ENCODE measurements at places on chromosomes 3 and 15.

DNA sequence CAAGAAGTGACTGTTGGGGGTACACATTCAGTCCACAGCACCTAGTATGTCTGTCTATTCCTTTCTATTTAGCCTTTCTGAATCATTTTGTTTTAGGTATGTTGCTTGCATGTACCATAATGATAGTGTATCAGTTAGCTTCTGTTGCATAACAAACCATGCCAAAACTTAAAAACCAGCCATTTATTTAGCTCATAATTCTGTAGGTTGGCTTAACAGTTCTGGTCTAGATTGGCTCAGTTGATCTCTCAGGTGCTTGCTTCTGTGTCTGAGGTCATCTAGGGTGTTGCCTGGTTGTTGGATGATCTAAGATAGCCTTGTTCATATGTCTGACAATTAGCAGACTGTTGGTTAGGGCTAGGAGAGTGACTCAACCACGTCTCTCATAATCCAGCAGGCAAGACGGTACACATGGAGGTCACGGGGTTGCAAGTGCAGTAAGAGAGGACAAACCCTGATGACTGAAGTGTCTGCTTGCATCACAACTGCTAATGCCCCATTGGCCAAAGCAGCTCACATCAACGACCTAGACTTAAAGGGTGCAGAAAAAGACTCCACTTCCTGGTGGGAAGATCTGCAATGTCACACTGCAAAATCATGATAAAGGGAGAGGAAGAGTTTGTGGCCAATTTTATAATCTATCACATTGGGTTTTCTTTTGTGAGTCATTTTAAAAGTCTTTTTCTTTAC, 6.8 kb upstream of the PDCD6IP start:
- no peak for DNase-seq

GRCh38 chr3:142434503-142434902, 13.3 kb downstream of the XRN1 start:
- DNase-seq: no peak

GRCh38 chr15:73741321-73741836, 11.8 kb downstream of the INSYN1 start:
- no peak for DNase-seq

DNA sequence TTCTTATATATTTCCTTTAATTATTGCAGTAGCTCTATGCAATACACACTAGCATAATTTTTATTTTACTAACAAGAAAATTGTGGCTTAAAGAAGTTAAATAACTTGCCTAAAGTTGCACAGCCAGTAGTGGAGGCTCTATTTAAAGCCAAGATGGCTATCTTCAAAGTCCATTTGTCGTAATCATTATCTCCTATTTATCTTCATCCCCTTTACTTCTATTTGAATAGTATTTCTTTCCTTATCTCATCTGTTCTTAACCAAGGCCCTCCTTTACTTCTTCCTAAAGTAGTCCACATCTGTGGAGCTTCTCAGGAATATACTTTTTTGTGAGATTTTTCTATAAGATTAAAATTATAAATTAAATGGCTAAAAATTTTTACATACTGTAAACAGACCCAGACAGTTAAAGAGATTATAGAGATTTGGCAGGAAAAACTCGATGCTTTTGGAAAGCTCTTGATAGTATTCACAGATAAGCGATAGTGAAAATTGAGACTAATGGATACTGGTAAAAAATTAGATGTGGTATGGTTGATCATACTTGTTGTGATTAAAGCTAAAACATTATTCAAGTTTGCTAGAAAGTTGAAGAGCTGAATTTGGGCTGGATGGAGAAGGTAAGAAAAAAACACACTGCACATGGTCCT, 129.2 kb downstream of the ZNF609 start:
- DNase-seq: no peak

DNA sequence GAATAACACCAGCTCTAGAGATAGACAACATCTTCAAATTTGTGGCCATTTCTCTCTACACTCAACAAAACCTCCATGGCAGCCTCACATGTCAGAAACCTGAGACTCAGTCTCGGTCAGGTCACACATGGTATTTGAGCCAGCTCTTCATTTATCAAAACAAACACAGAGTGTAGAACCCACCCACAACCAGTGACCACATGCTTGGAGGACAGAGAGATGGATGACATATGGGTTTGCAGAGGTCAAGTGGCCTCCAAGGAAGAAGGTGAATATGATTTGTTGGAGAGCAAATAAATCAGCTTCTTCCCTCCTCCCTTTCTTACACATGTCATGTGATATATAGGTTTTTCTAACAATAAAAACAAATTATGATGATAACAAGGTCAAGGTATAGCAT, 278.1 kb upstream of the LRTM1 start:
- DNase-seq: no peak

GRCh38 chr3:105728771-105729312, 140.0 kb downstream of the CBLB start:
- no peak for DNase-seq

- peak; percentile 55 for DNase-seq
These were observed 184.6 kb downstream of the GOLGA6L6 start for GRCh38 chr15:20356911-20357480.

GRCh38 chr3:59367150-59367549, 317.3 kb upstream of the CFAP20DC start:
- DNase-seq: no peak

- DNase-seq: no peak
These were observed 367.9 kb upstream of the GBE1 start for GRCh38 chr3:82129221-82129801.

DNA sequence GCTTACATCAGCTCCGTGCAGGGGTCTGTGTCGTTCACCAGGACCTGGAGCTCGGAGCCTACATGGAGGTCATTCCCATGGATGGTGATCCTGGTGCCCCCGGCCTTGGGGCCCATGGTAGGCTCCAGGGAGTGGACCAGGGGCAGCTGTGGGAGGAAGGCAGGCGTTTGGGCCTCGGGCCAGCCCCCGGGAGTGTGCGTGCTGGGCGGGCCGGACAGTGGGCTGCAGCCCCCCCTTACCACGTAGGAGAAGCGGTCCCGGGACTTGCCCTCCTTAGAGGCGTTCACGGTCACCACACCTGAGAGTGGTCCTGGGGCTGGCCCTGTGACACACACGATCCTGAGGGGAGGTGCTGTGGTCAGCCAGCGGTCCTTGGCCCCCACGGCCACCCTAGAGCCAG, 29.6 kb downstream of the H1-8 start:
- DNase-seq: no peak

DNA sequence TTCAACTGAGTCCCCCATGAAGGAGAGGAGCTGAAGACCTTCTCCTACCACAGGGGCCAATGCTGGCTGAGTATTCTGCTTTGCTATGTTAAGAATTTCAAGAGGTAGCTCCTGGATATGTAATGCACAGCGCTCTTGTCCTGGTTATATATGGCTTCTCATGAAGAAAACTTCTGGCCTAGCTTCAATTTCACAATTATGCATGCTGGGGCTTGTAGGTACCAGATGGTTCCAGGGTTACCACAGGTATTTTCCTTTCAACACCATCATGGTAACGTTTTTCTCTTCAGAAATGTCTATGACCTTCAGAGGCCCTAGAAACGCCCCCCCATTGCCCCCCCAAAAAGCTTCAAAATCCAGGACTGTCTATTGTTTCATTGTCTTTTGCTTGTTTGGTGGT, 311.7 kb upstream of the ICE2 start:
- no peak for DNase-seq

DNA sequence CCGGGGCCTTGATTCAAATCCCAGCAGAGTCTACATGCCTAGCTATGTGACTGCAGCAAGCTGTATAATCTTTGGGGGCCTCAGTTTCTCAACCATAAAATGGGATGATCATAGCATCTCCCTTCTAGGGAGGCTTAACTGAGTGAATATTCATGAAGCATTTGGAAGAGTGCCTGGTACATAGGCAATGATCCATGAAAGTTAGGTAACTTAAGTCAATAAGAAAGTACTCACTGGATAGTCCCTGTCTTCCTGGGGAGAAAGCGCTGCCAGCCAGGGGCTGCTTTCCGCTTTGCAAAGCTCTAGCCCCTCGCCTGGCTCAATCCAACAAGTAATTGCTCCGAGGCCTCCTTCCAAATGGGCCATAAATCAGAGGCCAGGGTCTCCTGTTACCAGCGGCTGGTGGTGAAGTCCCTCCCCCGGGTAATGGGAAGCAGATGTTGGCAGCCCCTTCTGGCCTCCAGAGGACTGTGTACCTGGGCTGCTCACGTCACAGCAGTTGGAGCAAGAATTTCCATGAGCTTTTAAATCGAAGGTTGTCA, 521.9 kb upstream of the PROK2 start:
- no peak for DNase-seq

DNA sequence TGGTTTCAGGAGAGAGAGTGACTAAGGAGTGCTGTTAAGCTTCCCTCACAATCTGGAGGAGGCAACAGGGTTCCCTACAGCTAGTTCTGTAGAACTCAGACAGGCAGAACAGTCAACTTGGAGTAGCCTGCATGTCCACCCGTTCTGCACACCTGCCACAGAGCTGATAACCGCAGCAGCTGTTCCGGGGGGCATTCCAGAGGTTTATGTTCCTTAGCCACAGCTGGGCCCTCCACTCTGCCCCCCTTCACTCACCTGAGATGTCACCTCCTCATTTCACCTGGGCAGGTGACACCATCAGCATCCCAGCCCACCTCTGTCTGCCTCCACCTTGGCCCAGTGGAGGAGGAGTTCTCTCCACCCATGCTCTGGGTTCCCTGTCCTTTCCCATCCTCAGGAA, 22.6 kb downstream of the XYLB start:
- DNase-seq: no peak

- DNase-seq: peak; percentile 77
These were observed 57.9 kb downstream of the RPL22L1 start for GRCh38 chr3:170811928-170812591.

DNA sequence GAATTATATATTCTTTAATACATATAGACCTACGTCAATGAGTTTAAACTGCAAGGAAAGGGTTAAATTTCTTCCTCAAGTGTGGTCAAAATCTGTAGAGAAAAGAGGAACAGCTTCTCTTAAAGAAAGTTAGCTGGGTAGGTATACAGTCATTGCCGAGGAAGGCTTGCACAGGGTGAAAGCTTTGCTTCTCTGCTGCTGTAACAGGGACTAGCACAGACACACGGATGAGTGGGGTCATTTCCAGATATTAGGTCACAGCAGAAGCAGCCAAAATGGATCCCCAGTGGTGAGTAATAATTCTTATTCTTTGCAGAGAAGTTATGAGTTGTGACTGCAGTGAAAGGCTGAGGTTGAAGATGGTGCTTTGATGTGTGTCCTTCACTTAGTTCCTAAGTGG, at the start of gene CD86:
TSS of gene CD86 (plus strand) at position 148 of the 400 bp plus-strand sequence. CDS start at position 276, 128 bp downstream.
- no peak for DNase-seq
